Fibroblast of skin of right quadriceps (primary cell): ENCODE measurements at places on chromosomes 5 and 9.
A peak's percentile ranks its signal among the peaks of the same experiment; 100 is the strongest.

DNA sequence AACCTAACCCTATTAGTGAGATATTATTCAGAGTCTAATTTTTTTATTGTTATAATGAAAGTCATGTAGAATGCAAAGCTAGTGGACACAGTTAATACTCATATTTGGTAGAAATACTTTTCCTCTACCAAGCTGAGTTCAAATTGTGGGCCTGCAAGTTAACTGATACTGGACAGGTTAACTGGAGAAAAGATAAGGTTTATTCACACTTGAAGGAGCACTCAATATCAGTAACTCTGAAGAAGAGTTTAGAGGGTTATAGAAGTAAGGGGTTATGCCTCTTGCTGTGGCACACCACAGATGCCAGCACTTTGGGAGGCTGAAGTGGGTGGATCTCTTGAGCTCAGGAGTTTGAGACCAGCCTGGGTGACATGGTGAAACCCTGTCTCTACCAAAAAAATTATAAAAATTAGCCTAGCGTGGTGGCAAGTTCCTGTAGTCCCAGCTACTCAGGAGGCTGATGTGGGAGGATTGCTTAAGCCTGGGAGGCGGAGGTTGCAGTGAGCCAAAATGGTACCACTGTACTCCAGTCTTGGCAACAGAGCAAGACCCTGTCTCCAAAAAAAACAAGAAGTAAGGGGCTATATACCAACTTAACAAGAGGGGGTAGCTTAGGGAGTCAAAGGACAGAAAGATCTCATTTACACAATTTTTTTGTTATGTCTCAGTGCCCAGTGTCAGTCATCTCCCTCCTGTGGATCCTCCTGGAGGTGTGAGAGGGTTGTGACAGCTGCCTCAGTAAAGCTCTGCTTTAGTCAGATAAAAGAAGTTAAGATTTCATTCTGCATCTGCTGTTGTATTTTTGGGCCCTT lies 121.2 kb upstream of the GRHPR start:
- no peak for DNase-seq

DNA sequence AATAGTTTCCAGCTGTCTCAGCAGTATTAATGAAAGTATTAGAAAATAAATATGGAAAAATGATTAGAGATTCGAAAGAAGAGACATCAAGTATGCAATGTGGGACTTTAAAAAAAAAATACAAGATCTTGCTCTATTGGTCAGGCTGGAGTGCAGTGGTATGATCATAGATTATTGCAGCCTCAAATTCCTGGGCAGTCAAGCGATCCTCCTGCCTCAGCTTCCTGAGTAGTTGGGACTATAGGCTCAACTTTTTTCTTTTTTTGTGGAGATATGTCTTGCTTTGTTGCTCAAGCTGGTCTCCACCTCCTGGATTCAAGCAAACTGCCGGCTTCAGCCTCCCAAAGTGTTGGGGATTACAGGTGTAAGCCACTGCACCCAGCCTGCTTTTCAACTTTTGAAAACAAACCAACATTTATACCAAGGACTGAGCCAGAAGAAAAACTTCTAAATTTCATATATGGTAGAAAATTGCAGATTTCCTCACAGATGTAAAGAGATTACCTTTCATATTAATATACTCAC lies 323.1 kb downstream of the ADGRV1 start:
- no peak for DNase-seq

- no peak for DNase-seq
Observed at GRCh38 chr5:98722188-98722587, 51.3 kb upstream of the RGMB start.

DNA sequence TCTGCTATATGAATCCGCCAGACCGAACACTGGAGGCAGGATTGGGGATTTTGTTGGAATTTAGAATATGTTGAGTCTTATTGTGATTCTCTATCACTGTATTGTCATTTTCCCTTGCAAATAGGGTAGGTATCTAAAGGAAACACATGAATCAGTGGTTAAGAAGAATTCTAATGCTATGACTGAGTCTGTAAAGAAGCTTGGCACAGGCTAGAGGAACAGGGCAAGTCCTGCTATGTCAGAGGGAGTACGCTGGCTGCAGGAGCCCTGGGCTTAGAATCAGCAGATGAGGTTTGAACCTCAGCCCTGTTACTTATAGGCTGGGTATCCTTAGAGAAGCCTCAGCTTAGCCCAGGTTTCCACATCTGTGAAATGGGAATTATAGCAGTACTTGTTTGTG lies 198.1 kb downstream of the NR3C1 start:
- DNase-seq, result peak; percentile 95

GRCh38 chr5:73485715-73486114 lies 12.5 kb upstream of the BTF3 start:
- peak; percentile 14 for DNase-seq

- DNase-seq, result no peak
Observed at GRCh38 chr5:89097103-89097502, 214.1 kb upstream of the MEF2C start.

- DNase-seq, result peak; percentile 85
Observed at GRCh38 chr5:134874831-134875655, 872 bp downstream of the TXNDC15 start.
